ENCODE measurements at places on chromosomes 2 and 18.

DNA sequence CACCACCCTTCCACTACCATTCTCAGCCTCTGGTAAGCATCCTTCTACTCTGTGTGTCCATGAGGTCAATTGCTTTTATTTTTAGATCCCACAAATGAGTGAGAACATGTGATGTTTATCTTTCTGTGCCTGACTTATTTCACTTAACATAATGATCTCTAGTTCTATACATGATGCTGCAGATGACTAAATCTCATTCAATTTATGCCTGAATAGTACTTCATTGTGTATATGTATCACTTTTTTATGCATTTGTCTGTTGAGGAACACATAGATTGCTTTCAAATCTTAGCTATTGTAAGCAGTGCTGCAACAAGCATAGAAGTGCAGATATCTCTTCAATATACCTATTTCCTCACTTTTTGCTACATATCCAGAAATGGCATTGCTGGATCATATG, 733.3 kb downstream of the SUCLG1 start:
- DNase-seq = no peak

- DNase-seq = no peak
Observed at GRCh38 chr2:54465143-54465542, 9.0 kb downstream of the SPTBN1 start.

- DNase-seq = no peak
Observed at GRCh38 chr2:10978090-10978670, 66.4 kb downstream of the KCNF1 start.

GRCh38 chr18:76970770-76971559, 148.6 kb downstream of the ZNF236 start:
- no peak for DNase-seq

GRCh38 chr18:10291568-10291981, 162.9 kb upstream of the APCDD1 start:
- no peak for DNase-seq

DNA sequence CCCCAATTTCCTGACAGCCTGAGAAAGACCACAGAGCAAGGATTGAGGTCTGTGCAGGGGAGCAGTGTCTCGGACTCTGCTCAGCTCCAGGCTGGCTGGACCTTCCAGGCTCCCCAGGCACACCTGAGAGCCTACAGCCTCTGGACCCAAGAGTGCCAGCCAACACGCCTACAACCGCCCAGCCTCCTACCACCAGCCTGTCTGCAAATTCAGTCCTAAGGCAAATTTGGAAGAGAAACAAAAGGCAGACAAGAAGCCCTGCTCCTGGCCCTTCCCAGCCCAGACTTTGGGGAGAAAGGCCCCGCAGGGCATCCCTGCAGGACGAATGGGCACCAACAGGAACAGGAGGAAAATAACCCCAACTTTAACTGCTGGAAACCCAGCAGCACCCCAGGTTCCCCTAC, 1.9 kb downstream of the HS6ST1 start:
- DNase-seq = no peak

DNA sequence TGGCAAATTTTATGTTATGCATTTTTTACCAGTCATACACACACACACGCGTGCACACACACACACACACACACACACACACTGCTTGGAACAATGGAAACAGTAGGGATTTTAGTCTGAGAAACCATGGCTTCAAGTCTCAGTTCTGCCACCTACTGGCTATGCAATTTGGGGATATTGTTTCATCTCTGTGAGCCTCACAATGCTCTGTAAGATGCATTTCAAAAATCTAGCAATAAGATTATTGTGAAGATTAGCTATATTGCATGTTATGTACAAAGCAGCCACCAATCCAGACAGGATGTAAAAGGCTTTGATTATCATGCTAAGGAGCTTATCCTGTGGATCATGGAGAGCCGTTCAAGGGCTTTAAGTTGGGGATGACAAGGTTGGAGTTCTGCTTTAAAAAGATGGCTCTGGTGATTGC, 401.4 kb downstream of the NBAS start:
- DNase-seq = no peak

DNA sequence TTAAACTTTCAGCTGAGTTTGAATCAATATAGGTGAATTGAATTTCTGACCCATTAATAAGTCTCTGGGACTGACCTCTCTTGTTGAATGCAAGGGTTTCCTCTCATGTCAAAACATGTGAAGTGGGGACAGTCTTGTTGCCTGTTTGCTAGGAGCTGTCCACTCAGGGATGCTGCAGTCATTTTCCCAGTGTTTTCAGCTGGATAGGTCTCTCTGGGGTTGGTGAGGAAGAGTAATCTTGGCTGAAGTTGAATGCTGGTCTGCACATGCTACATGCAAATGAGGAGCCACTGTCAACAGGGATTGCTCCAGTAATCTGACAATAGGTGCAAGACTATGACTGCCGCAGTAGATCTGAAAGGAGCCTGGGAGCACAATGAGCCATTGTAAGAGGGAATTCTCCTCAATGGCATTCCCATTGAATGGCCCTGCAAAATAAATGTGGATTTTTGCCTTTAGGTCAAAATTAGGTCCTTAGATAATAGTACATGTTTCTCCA, 34.1 kb upstream of the IL1RL1 start:
- no peak for DNase-seq

- no peak for DNase-seq
Observed at GRCh38 chr2:70817284-70817954, 3.0 kb downstream of the CLEC4F start.

- DNase-seq = no peak
Observed at GRCh38 chr2:85409845-85410583, at the start of gene CAPG. Gene CAPG, minus strand, starts transcription at chr2:85410366. Its CDS starts 8,221 bp downstream, at chr2:85402145.

DNA sequence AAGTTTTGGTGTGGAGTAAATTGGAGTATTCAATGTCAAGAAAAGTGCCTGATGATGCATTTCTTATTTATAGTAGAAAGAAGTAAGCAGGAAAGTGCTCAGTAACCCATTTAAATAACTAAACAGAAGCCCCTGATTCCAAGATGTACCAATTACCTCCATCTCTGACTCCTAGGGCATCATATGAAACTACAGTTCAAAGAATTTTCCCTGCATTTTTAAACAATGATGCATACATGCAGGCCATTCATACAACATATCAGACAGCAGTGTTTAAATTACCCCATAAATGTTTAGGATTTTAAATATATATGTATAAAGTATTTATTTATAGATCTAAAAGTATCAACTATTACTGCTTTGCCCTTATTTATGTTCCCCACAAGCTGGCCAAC, 36.2 kb downstream of the FTCDNL1 start:
- DNase-seq = no peak

- no peak for DNase-seq
Observed at GRCh38 chr2:202113571-202114142, 40.6 kb downstream of the KIAA2012 start.

GRCh38 chr2:85792783-85793441, 39.1 kb downstream of the ATOH8 start:
- no peak for DNase-seq

DNA sequence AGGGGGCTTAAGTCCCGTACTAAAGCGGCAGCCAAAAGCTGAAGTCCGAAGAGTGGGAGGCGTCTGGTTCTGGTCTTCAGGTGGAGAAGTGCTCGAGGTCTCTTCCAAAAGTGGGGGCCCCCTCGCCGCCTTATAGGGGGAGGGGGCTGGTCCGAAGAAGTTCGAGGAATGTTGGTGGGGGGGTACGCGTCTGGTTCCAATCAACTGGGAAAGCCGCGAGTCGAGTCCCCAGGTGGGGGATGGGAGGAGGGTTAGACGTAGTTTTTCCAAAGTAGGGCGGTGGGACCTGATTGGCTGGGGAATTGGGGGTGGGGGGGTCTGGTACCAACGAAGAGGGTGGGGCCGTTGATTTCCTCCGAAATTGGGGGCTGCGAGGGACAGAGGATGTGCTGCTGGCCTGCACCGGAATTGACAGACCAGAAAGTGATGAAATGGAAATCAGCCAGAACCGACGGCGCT, 594 bp downstream of the ITM2C start:
- no peak for DNase-seq

GRCh38 chr2:26355038-26355995, 8.7 kb upstream of the ADGRF3 start:
- no peak for DNase-seq

DNA sequence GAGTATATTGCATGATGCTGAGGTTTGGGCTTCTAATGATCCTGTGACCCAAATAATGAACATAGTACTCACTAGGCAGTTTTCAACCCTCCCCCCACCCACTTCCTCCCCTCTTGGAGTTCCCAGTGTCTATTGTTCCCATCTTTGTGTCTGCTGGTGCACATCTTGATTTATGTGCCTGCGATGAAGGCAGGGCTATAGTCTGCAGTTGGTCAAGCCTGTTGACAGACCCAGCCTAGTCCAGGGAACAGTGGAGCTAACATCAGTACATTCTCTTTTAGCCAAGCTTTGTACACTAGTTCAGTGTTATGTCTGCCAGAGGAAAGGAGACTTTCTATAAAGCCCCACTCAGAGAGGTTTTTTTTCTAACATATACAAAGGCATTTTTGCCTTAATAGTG, 287.6 kb downstream of the CPS1 start:
- no peak for DNase-seq

DNA sequence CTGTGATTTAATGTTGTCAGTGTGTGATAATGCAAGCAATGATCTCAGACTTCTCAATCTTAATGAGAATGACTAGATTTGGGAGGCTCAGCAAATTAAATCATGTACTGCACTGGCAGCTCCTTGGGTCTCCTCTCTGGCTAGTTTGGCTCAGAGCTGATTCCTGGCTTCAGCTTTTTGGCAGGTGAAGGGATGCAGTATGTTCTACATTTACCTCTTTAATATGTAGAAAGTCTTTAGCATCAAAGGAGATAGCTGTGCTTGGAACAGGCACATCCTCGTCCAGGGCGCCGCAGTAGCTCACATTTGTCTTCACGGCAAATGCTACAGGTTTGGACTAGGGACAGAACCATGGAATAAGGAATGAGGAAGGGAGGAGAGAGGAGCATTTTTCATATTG, 52.4 kb upstream of the ARL5A start:
- no peak for DNase-seq

DNA sequence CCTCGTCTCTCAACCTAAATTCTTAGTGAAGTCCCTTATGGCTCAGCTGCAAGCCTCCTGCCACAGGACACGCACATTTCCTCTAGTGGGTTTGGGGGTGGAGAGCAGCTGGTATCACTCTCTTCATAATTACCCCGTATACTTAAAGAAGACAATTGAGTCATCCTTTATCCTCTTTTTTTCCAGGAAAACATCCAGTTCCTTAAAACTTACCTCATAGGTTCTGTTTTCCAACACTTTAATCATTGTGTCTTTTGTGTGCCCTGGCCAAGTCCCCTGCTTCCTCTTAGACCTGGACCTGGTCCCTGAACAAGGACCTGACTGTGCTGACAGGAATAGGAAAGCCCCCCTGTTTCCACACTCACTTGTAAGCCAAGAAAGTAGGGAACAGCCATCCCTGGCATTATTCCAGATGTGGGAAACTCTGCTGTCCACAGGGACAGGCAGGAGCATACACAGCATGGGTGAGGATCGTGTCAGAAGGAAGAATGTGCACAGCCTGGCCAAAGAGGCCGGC, 42.3 kb upstream of the MYO1B start:
- no peak for DNase-seq

GRCh38 chr2:218217360-218218267, 625 bp downstream of the ARPC2 start:
- DNase-seq = peak; percentile 69

DNA sequence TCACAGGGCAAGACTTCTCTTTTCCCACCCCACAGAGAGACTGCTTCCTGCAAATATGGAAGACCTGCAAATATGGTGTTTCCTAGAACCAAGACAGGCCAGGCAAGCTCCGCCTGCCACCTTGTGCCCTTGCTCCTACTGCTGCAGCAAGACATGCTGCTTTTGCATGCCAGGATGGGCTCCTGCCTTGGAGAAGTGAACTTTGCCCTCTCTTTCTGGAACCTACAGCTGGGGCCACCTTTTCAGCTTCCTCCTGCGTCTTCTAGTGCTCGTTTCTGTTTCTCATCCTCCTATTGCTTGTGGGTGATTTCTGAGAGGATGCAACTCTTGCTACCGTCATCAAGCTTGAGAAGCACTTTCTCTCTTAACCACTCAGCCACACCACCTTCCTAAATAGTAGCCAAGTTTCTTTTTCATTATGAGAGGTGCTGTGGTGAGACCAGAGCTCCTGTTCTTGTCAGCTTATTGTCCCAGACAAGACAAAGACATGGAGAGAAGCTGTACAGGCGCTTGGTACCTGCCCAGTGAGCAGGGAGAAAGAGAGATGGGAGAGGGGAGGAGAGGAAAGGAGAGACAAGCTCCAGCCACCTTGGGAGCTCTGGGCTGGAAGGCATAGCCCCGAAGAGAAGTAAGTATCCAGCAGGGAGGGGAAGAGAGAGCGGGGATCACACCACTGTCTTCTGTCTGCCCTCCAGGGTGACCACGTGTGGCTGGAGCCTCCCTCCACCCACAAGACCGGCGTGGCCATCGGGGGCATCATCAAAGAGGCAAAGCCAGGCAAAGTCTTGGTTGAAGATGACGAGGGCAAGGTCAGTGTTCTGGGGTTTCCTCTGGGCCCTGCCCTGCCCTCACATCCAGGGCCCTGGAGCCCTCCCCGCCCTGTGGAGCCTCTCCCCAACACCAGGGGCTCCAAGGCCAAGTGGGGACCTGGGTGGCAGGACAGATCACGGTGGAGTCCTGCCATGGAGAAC, 28.3 kb downstream of the MYO7B start:
- no peak for DNase-seq

GRCh38 chr2:128279009-128279408, 39.7 kb downstream of the HS6ST1 start:
- peak; percentile 6 for DNase-seq

GRCh38 chr2:240347949-240348500, 87.4 kb upstream of the GPC1 start:
- no peak for DNase-seq

- peak; percentile 56 for DNase-seq
Observed at GRCh38 chr2:126657148-126657635, 1.2 kb downstream of the GYPC start.

DNA sequence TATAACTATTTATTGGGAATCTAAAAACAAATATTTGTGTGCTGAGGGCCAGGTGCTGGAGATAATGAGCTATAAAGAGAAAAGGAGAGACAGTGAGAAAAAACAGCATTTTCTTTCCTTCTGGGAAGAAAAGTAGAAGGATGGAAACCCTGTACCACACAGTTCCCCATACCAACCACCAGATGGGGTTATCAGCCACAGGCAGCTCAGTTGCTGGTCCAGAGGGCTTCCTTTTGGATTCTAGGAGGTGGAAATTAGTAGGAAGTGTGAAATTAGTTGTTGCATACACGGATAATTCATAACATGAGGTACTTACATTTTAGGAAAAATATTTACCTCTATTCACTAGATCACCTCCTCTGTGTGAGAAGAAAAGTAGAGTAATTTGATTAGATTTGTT, 237.0 kb upstream of the FOSL2 start:
- DNase-seq = no peak

DNA sequence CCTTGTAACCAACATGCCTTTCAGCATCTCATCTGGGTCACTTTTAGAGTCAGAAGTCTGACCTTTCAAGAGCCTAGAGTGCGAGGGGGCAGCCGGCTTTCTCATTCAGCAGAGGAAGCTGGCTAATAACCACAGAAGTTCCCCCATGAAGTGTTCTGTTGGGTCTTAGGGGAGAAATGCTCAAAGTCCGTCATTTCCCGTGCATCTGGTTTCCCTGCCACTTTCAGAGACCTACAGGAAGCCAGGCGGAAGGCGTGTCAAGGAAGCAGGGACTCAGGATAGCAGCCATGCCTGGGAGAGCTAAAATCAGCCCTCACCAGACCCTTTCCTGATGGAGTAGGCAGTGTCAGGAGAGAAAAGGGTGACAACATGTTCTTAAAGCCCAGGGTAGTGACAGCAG, 301.8 kb upstream of the ID2 start:
- DNase-seq = no peak

Data from activated naive CD4-positive, alpha-beta T cell treated with anti-CD3 and anti-CD28 coated beads, Interleukin-2, amount 50 U/mL, for 16 hours (primary cell).